ENCODE measurements at places on chromosomes 7 and 10. TPM values are rescaled to one million over a fixed set of nuclear protein-coding genes. Genes with fewer than 3 reads are reported as not detected.

COL26A1 gene
- total RNA-seq, result 0.35 TPM

TMEM120A gene
- 94.1 TPM for total RNA-seq

- DNase-seq, result no peak
These were observed 13.0 kb downstream of the STK32C start for GRCh38 chr10:132294561-132295318.

- DNase-seq, result no peak
These were observed 123.3 kb downstream of the TMEM26 start for GRCh38 chr10:61329854-61330253.

SAMD9 gene
- total RNA-seq, result 12.9 TPM

DNA sequence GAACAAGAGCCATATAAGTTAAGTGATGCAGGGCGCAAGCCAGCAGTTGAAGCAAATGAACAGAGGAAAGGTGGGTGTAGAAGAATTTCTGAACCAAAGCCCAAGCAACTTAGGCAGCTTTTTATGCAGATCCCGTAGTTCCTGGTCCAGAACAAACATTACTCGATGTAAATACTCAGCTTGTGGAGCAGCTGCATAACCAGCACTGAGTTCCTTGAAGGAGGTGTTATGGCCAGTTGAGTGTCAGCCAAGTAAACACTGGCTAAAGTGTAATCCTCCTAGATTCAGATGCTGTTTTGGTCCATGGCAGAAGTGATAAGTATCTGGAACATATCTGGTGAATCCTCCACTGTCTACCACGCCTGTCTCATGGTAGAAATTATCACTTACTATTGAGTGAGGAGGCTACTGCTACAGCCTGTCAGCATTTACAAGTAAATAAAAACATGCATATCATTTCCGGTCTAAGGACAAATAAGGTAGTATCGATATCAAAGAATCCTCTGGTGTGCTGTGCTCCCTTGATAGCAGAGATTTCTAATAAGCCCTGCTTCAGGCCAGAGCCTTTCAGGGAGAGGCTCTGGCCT, 213.9 kb downstream of the DYNC1I1 start:
- no peak for DNase-seq

Measured in colonic mucosa (tissue), 4 donors.